Activated T-helper 17 cell treated with anti-CD3 and anti-CD28 coated beads, Interleukin-2, amount 50 U/mL, for 72 hours (primary cell): ENCODE measurements at places on chromosomes 11 and 22. TPM values are rescaled to one million over a fixed set of nuclear protein-coding genes. Genes with fewer than 3 reads are reported as not detected.

DNA sequence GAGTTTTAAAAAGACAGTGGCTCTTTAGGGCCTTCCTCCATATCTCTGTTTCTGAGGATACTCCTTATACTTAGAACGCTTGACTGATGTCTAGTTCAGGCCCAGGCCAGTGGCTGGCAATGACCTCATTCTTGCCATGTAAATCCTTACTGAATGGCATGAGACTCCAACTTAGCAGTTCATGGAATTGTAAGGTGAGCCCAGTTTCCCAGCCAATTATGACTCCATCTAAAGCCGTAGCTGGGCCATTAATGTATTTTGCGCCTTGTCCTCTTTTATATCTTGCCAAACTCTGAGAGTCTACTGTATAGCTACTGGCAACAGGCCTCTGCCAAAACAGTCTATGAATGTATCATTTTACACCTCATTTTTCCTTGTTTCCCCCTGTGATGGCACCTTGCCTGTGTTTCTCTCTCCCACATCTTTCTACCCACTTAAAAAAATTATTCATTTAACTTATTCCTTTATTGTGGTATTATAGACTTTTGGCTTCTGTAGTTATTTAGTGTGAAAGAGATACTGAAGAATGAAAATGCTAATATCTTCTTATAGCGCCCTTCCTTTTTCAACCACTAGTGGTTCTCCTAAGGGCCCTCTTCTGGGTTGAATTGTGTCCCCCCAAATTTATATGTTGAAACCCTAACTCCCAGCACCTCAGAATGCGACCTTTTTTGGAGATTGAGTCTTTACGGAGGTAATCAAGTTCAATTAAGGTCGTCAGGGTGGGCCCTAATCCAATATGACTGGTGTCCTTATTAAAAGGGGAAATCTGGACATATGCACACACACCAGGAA, 67.4 kb downstream of the ZNRF3 start:
- ATAC-seq = no peak

GRCh38 chr11:10693509-10694081, at the start of gene IRAG1:
IRAG1 (minus strand) TSS chr11:10693755; CDS start chr11:10693602, 153 bp downstream.
- no peak for ATAC-seq

- ATAC-seq = peak; percentile 76
These were observed at the start of gene GNAZ for GRCh38 chr22:23070418-23071229. GNAZ (plus strand) TSS chr22:23070519; CDS start chr22:23095696, 25,177 bp downstream.

DNA sequence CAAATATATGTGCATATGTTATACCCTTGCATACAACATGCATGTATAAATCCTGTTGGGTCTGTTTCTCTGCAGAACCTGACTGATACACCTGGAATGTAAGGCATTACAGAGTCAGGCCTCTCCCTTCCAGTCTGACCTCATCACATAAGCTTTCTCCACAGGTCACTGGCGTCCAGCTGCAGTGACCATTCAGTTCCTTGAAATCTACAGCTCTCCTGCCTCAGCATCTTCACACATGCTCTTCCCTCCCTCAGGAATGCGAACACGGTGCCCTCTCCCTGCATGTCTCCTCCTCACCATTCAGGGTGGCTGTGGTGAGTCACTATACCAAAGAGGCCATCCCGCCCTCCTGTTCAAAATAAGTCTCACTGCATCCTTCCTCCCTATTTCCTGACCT, 657.8 kb upstream of the B3GAT1 start:
- ATAC-seq = no peak

GRCh38 chr11:77065878-77066228, 918 bp upstream of the CAPN5 start:
- ATAC-seq = no peak

- ATAC-seq = no peak
These were observed 9.6 kb upstream of the EIF3D start for GRCh38 chr22:36538529-36538928.

DNA sequence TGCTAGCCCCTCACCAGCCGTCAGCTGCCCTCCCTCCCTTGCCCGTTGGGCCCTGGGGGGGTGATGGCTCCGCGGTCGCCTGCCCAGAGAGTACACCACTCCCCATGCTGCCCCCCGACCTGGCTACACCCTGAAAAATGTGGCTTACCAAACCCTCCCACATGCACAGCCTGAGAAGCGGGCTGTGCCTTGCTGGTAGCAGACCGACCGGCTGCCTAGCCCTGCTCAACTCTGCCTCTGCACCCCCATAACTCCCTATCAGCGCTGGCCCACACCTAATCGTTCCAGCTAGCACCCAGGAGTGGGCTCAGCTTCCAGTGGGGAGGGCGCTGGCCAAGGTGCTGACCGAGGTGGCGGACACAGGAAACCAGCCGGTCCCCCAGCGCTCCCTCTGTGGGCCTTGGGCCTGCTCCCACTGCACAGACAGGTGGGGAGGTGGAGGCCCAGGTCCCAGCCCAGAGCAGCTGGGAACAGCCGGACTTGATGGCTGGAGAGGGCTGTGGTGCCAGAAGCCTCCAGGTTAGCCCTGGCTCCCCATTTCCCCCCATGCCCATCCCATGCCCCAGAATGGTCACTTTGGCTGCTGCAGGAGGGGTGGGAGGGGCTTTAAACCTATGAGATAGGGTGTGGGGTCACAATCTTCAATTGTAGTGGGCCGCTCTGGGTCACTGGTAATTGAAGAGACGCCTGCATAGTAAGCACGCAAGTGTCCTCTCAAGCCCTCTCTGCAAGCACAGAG, 32.1 kb upstream of the PRODH start:
- ATAC-seq = no peak

GRCh38 chr22:26325641-26326040, 103.4 kb upstream of the ASPHD2 start:
- ATAC-seq = no peak

- ATAC-seq = no peak
These were observed 1152.4 kb downstream of the LRRC4C start for GRCh38 chr11:40306938-40307548.

- no peak for ATAC-seq
These were observed 113.7 kb downstream of the INSC start for GRCh38 chr11:15228331-15228849.

The LYVE1 gene
- total RNA-seq = not detected

The CDC42EP2 gene
- total RNA-seq = 0.73 TPM

The CXCR5 gene
- total RNA-seq = 8.0 TPM
